ENCODE measurements at places on chromosomes 1 and 21. TPM values are rescaled to one million over a fixed set of nuclear protein-coding genes. Genes with fewer than 3 reads are reported as not detected.

The LRRC39 gene
- total RNA-seq: 0.36 TPM

The EFNA3 gene
- total RNA-seq: 3.0 TPM

The FLVCR1 gene
- 18.7 TPM for total RNA-seq

DNA sequence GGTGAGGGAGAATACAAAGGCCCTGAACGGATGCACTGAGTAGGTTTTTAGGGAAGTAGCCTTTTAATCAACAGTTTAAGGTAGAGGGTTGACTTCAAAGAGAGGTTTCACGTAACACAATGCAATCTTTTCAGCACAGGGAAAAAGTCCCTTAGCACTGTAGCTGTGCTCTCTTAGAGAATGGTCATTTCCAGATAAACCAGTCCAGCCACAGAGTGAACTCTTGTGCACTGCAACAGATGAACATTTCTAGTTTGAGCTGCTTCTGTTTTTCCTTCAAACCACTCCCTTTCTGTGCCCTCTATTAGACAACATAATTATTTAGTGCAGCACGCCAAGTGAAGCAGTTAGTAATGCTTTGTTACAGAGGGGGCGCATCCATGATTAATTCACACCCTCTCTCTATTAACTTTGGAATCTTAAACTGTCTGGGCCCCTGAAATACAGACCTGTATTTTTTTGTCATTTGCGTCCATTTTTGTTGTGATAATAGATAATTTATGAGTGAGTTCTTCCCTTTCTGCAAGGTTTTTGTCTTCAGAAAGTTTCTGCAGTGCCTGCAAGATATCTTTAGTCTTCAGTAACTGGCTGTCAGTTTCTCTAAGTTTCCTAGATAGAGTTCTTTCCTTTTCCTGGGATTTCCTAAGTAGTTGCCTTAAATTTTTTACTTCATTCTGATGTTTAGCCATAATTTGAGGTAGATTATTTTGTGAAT lies 22.9 kb downstream of the LCA5L start:
- DNase-seq: no peak

DNA sequence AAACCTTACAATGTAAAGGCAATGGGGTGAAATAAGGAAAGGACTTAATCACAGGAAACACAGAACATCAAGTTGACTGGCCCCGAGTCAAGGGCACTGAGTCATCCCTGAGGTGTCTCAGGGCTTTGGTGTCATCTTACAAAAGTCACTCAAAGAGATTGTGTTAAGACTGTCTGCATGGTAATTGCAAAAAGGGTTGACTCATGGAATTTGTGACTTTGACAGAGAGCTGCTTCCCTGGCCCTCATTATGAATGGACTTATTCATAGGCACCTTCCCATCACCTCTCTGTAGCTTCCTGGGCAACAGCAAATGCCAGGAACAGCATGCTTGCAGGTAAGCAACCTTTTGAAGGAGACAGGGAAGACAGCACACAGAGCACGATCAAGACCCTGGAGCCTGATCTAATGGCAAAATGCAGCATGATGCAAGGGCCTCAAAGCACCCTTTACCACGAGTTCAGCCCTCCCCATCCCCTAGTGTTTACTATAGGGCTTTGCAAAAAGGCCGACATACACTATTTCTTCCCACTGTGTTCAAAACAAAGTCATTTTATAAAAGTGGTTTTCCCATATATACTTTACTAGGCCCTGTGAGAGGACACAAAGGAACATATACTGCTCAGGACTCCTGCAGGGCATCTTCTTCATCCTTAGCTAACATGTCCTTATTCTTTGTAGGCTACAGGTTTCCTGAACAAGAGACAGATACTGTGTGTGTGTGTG lies 17.1 kb downstream of the ZP4 start:
- no peak for DNase-seq

DNA sequence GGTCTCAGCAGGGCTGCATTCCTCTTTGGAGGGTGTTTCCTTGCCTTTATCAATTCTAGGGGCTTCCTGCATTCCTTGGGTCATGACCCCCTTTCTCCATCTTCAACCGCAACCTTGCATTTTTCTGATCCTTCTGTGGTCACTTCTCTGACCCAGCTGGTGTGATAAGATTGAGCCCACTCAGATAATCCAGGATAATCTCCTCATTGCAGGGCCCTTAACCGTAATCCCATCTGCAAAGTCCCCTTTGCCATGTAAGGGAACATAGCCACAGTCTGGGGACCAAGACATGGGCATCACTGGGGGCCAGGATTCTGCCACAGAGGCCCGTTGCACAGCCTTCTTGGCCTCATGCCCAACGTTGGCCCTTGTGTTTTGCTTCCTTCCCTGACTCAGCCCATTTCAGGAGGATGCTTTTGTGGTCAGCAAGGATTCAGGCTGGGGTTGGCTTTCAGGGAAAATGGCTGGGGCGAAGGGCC lies 35.0 kb upstream of the IL19 start:
- no peak for DNase-seq

All from activated T-helper 1 cell treated with anti-CD3 and anti-CD28 coated beads, Interleukin-12 subunit alpha, Interleukin-12 subunit beta, Interleukin-2, Interleukin-4 antibody, amounts not matched to agents 30 ng/mL and 10 ng/mL and 1 ng/mL, durations not matched to agents 14 hours and 24 hours and 36 hours (primary cell).